ENCODE measurements at places on chromosomes 3 and 15.

DNA sequence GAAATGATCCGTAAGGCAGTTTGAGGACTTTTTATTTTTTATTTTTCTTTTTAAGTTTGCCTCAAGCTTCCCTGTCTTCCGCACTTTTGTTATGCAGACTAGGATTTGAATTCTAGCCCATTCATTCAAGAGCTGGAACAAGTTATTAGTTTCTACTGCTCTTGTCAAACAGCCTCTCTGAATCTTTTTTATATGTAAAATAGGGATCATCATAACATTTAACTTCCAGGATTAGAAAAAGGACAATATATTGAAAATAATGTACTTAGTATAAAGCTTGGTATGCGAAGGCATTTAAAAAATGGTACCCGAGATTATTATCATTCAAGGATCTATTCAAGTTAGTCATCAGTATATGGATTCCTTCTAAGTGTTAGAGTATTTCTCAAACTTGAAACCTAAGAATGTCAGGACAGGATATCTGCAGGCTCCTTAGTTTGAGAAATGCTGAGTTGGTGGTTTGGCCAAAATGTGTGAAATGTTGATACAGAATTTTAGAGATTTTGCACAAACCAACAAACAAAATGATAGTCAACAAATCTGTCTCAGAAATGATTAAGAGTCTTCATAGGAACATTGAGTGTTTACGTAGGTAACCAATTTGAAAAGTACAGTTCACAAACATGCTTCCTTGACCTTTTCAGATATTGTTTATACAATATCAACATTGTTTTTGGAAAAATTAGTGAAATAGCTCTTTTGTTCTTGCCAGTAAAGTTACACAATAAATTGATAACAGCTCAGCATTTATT is 40.5 kb upstream of the IGSF10 start:
- no peak for DNase-seq

GRCh38 chr15:79916502-79917132 is 19.8 kb upstream of the MTHFS start:
- DNase-seq: no peak

GRCh38 chr3:66392512-66392911 is 108.3 kb downstream of the LRIG1 start:
- DNase-seq: no peak

DNA sequence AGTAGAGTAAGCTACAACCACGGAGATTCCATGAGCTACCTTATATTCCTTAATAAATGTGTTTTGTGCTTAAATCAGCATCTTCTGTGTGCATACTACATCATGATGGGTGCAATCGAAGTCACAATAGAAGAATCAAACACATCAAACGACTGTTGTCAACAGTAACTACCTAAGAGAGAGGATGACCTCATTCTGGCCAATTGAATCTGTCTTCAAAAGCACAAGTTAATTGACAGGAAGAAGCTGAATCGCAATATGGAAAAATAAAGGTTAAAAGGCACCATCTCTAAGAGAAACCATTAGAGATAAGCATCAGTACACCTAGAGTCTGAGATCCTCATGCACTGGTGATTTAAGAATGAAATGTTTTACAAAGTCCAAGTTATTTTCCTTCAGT is 39.0 kb downstream of the CD200R1L start:
- DNase-seq: no peak

GRCh38 chr3:37435572-37435971 is 261.2 kb upstream of the LRRFIP2 start:
- no peak for DNase-seq

GRCh38 chr15:80777137-80777536 is 2.0 kb upstream of the CEMIP start:
- peak; percentile 49 for DNase-seq

- peak; percentile 78 for DNase-seq
Measured at GRCh38 chr3:187714404-187714979, 12.1 kb upstream of the RTP2 start.

DNA sequence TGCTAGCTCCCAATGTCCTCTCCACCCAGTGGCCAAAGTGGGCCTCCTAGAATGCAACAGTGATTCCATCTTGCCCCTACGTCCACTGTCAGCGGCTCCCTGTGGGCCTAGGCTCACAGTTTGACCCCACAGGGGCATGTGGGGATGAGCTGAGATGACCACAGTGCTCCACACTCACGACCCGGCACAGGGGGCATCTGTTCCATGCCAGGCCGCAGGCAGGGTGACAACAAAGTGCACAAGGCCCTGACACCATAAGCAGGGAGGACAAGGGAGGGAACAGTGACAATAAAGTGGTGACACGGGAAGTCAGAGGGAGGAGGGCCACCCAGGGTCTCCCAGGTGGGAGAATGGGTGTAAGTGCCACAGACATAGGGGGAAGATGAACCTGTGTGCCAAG is 5.1 kb upstream of the PLXNA1 start:
- DNase-seq: no peak

Data from A172 (cell line).